ENCODE measurements at places on chromosomes 2 and 18.

DNA sequence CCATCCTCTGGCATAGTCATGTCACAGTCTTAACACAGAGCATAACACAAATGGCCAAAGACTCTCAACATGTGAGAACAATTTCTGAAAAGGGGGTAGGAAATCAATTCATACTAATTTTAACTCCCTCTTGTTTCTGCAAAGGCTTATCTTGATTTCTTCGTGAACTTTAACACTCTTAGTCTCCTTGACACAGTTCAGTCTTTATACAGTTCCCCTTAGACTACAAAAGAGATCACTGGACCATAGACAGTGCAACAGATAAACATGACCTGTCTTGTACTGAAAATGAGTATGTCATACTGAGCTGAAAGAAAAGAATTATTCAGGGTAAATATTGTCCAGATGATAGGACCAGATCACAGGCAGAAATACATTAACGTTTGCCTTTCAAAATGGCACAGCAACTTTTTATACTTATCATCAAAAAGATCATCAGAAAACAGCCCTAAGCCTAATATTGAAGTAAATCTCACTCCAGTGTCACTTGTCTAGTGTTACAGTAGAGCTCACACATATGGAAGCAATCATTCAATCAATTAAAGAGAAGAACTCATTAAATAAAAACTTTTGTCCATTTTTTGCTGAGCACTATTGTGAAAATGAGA is 56.4 kb upstream of the VRK2 start:
- DNase-seq: no peak

DNA sequence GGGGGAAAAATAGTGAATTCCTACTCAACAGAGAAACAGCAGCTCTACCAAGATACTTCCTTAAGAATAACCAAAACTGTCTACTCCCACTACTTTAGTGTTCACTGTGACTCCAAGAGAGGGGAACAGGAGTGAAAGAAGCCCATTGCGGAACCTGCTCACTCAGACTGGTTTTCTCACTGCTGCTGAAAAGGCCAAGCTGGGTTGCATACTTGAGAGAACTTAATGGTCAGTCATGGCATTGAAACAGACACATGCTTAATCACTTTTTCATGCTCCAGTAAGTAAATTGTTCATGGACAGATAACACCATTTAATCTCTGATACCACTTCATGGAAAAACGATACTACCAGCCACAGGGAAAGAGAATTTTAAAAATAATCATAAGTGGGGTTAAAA is 35.7 kb upstream of the SLC8A1 start:
- no peak for DNase-seq

DNA sequence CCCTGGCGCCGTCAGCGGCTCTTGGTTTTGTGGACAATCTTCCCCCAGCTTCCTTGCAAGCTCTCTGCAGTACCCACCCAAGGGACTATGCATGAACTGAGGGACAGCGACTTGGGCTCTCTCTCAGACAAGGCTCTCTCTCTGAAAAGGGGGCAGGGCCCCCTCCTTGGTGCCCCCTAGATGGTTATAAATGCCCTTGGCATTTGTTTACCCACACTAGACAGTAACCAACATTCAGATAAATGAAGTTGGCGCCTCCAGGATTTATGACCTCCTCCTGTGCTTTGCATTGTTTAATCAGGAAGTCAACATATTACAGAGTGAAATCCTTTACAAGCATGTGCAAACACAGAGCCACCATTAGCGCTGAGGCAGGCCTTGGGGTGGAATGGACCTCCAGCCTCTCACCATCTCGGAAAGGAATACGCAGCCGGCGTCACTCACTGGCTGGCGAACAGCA is 547.4 kb upstream of the ID2 start:
- no peak for DNase-seq

- no peak for DNase-seq
Measured at GRCh38 chr2:107412209-107412904, 414.3 kb upstream of the RGPD4 start.

DNA sequence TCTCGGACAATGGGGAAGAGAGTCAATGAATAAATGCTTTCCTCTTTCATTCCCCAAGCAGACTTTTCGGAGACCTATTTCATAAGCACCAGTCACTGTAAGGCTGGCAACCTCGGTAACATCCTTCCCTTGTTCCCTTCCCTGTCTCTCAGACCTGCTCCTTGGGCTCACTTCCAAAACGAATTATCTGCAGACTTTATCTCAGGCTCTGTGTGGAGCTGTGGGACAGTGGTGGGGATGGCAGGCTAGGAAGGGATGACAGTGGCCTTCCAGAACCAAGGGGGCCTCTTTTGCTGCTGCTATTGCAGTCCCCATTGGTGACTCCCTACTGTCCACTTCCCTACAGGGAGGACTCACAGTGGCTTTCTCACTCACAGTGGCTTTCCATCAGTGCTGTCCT is 185.6 kb upstream of the MEX3C start:
- DNase-seq: no peak

- DNase-seq: no peak
Measured at GRCh38 chr18:45046228-45046627, 365.5 kb downstream of the SETBP1 start.
